ENCODE measurements at places on chromosomes 2 and 18.

DNA sequence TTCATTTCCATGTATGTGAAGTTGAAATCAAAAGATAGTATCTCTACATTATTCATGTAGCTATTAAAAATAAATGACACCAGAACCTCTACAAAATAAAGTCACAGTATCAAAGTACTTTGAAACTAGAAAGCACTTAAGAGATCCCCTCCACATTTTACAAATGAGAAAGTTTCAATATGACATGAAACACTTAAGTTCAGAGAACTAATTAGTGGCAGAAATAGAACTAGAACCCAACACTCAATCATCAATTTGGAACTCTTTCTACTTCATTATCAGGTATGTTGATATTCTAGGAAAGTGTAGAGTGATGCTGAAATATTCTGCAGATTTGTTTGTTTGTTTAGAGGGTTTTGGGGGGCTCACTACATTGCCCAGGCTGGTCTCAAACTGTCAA, 145.6 kb downstream of the MEMO1 start:
- no peaks in the 10 kb centered on the region for H3K36me3 ChIP-seq
- H3K27ac ChIP-seq = no peak overlapping the region
- DNase-seq = no peak
- H3K4me3 ChIP-seq = no peak overlapping the region

DNA sequence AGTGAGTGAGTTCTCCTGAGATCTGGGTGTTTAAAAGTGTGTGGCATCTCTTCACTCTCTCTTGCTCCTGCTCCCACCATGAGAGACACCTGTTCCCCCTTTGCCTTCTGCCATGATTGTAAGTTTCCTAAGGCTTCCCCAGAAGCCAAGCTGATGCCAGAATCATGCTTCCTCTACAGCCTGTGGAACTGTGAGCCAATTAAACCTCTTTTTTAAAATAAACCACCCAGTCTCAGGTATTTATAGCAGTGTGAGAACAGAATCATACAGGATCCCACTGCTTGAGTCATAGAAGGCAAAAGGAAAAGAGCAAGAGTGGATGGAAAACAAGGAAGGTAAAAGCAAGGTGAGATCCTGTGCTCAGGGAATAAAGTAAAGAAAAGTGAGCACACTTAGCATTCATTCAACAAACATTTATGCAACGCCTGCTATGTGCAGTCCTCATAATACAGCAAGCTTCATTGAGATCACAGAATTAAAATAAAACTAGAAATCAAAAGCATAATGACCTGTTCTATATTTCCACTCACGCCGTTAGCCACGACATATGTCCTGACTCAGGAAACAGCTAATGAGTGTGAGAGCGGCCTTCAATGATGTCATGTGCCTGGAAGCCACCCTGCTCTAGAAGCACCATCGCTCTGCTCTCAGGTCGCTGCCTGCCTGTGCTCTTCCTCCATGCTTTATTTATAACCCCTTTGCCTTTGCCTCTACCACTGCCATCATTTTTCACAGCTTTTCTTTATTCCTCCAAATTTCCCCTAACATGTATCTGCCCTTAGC, 11.3 kb upstream of the COPS8 start:
- H3K27ac ChIP-seq = no peak overlapping the region
- H3K27me3 ChIP-seq = peaks cover 2% of the 10 kb centered on the region
- H3K36me3 ChIP-seq = no peaks in the 10 kb centered on the region

DNA sequence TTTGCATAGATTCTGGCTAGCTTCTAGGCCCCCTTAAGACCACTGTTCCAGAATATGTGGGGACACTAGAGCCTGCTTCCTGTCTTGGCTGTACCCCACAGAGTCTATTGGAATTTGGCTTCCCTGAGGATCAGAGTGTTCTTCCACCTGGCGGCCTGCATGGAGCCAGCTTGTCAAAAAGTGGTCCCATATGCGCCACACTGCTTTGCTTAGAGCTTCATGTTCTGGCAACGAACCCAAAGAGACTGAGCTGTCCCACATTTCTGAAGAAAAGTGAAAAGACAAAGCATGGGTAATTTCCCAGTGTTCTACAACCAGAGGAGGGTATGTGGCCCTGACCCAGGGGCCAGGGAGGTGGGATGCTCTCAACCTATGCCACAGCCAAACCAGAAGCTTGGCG, 52.7 kb upstream of the FZD7 start:
- H3K27me3 ChIP-seq = no peaks in the 10 kb centered on the region
- H3K27ac ChIP-seq = no peak overlapping the region
- H3K4me1 ChIP-seq = peaks cover 37% of the 10 kb centered on the region
- no peaks in the 10 kb centered on the region for H3K36me3 ChIP-seq

DNA sequence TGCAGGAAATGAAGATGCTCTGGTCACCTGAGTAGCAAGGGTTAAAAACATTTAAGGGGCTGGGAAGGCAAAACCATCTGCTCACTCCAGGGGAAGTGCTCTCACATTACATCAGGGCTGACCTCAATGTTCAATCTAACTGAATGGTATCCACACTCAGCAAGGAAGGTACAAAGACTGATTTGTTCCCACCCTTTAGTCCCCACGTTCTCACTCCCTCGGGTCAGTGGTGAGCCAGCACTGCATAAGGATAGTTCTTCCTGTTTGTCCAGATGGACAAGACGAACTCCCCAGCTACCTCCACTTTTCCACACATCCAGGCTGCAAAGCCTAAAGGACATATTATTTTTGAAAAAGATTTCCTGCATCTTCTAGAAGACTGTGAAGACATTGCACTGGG, 126.6 kb upstream of the SLC14A2 start:
- H3K27ac ChIP-seq = no peak overlapping the region
- no peaks in the 10 kb centered on the region for H3K36me3 ChIP-seq
- DNase-seq = no peak
- H3K27me3 ChIP-seq = no peaks in the 10 kb centered on the region

DNA sequence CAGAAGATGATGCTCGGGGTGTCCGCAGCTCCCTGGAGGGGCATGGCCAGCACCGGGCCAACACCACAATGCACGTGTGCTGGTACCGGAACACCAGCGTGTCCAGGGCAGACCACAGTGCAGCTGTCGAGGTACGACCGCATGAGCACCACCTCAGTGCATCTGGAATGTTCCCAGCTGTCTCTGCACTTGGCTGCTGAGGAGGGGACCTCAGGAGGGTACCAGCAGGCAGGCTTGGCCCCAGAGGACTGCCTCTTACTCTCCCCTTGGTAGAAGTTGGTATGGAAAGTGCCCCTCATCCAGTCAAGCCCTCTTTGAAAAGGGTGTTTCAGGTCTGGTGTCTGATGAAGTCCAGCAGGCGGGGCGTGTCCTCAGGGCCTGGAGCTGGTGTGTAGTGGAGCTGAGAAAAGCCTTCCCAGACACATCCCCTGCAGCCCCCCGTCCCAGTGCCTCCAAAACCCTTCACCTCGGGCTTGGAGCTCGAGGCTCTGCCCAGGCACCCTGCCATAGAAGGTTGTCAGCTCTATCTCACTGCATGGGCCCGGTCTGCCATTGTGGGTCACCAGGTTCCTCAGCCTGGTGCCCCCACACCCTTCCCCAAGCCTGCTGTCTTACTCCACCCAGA, 16.7 kb downstream of the STK25 start:
- no peak for DNase-seq
- H3K4me1 ChIP-seq = peaks cover 6% of the 10 kb centered on the region
- H3K27me3 ChIP-seq = peaks cover 11% of the 10 kb centered on the region
- no peak overlapping the region for H3K27ac ChIP-seq
- H3K36me3 ChIP-seq = no peaks in the 10 kb centered on the region

DNA sequence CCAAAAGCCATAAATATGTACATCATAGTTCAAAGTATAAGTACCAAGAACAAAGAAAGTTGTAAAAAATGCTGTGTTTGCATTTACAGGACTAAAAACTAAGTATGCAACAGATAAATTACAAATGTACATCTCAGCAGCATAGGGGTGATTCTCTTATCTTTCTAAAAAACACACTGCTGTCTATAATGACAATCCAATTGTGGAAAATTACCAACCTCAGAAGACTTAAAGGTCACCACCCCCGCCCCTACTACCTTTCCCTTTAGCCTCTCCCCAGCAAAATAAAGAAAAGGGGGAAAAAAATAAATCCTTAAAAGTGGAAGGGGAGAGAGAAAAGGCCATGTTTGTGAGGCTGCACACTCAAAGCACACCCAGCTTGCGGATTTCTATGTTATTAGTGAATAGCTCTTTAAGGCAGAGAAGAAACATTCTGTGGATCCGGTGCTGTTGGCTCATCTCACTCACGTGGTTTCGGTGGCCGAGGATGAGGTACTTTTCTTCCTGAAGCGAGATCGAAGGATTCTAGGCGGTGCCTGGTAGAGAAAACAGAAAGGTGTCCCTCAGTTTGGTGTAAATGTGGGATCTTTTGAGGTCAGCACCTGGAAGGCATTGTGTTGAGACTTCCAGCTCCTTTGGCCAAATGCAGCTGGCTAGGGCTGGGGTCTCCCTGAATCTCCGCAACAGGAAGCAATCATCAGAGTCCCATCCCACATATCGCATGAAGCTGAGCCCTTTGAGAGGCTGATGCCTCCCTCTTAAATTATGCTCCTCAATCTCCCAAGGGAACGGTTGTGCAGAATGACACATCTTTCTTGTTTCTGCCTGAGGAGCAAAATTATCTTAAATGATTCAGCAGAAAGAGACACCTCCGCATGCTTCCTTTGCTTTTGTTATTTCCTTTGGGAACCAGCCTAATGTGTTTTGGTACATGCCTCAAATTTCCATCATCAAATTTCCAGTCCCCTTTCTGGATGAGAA, 17.6 kb downstream of the MRPL35 start:
- peaks cover 20% of the 10 kb centered on the region for H3K4me1 ChIP-seq
- no peaks in the 10 kb centered on the region for H3K27me3 ChIP-seq
- H3K4me3 ChIP-seq = peak overlapping the region; percentile 21
- DNase-seq = no peak
- H3K36me3 ChIP-seq = no peaks in the 10 kb centered on the region

DNA sequence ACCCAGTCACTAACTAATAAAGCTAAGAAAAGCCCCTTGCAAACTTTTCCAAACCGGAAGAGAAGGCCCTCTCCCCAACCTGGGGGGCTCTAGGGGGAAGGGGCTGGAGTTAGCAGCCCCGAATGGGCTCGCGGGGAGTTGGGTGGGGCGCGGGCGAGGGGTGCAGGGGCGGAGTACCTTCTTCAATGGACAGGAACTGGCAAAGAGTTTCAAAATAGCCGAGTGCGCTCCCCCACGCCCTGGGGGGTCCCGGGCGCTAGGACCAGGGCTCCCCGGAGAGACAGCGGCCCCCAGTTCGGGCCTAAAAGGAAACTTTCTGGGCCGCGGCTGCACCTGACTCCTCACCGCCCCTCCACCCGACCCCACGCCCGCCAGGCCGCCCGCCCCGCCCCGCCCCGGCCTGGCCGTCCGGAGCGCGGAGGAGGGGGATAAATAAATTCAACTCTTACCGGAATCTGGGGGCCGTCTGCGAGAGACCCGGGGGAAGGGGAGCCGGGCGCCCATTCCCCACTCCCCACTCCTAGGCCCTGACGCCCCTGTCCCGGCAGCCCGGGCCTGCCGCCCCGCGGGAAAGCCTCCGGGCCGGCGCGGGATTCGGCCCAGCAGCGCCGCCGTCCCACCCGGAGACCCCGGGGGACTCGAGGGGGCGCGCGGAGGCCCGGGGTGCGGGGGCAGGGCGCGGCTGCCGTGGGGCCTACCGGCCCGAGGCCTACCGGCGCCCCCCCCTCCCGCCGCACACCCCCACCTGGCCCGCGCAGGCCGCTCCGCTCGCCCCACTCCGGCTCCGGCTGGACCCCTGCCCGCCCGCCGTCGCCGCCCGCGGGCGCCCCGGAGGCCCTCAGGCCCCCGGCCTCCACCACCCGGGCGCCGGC, 868 bp downstream of the INO80D start:
- peak overlapping the region; percentile 92 for H3K4me3 ChIP-seq
- H3K27me3 ChIP-seq = peaks cover 7% of the 10 kb centered on the region
- H3K27ac ChIP-seq = peak overlapping the region; percentile 80
- H3K4me1 ChIP-seq = peaks cover 15% of the 10 kb centered on the region
- H3K36me3 ChIP-seq = no peaks in the 10 kb centered on the region
- peak; percentile 45 for DNase-seq

GRCh38 chr2:1911811-1912210, 167.5 kb upstream of the PXDN start:
- peaks cover 22% of the 10 kb centered on the region for H3K4me1 ChIP-seq
- H3K27ac ChIP-seq = no peak overlapping the region
- no peak overlapping the region for H3K4me3 ChIP-seq
- DNase-seq = no peak

DNA sequence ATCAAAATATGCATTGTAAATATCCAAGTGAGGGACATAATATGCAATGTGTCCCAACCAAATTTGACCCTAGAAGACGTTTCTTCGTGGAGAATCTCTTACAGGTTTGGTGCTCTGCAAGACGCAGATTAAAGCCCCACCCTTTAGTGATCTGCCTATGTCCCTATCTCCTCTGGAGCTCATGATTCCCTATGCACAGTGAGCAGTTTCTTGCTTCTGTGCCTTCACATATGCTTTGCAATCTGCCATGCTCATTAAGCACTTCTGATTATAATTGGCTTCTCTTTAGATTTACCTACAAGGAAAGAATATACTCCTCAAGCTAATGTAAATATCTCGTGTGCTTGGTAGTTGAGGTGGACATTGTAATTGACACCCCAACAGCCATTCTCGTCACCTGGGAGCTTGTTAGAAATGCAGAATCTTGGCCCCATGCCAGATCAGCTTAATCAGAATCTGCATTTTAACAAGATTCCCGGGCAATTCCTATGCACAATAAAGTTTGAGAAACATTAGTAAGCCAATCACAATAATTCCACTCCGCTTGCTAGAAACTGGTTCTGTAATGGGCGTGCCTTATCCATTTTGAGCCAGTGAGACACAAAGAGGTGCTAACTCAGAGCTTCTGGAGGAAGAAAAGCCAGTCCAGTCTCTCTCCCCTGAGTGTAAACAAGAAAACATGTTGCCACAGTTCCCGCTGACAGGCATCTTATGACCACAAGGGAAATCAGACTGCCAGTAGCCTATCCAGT, 2.8 kb upstream of the PUM2 start:
- peaks cover 6% of the 10 kb centered on the region for H3K27me3 ChIP-seq
- no peak for DNase-seq
- H3K4me1 ChIP-seq = peaks cover 23% of the 10 kb centered on the region
- H3K36me3 ChIP-seq = no peaks in the 10 kb centered on the region

GRCh38 chr2:37389989-37390765, 45.7 kb downstream of the QPCT start:
- no peaks in the 10 kb centered on the region for H3K4me1 ChIP-seq
- peaks cover 6% of the 10 kb centered on the region for H3K36me3 ChIP-seq
- H3K4me3 ChIP-seq = no peak overlapping the region

DNA sequence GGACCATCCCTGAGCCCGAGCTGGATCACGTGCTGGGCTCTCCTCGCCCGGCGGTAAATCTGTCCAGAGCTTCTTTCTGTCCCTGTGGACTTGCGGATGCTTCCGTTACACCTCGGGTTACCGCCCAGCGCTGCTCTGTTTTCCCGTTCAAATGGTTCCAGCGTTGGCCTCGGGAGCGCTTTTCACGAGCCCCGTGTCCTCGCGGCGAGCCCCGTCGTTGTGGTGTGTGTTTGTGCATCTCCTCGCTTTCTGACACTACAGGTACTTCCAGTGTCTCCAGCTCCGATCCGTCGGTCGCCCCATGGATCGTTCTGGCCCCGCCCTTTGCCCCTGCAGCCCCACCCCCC, 77.4 kb downstream of the RTP5 start:
- H3K27ac ChIP-seq = no peak overlapping the region
- no peak overlapping the region for H3K4me3 ChIP-seq
- DNase-seq = no peak

- no peak for DNase-seq
- H3K27ac ChIP-seq = no peak overlapping the region
Observed at GRCh38 chr2:231521443-231521842, 8.8 kb downstream of the NMUR1 start.
